Activated naive CD8-positive, alpha-beta T cell treated with anti-CD3 and anti-CD28 coated beads, Interleukin-2, amount 10 ng/mL, durations not matched to agents 7 days and 5 days (primary cell): ENCODE measurements at places on chromosomes 1 and 21. TPM values are rescaled to one million over a fixed set of nuclear protein-coding genes. Genes with fewer than 3 reads are reported as not detected.

DNA sequence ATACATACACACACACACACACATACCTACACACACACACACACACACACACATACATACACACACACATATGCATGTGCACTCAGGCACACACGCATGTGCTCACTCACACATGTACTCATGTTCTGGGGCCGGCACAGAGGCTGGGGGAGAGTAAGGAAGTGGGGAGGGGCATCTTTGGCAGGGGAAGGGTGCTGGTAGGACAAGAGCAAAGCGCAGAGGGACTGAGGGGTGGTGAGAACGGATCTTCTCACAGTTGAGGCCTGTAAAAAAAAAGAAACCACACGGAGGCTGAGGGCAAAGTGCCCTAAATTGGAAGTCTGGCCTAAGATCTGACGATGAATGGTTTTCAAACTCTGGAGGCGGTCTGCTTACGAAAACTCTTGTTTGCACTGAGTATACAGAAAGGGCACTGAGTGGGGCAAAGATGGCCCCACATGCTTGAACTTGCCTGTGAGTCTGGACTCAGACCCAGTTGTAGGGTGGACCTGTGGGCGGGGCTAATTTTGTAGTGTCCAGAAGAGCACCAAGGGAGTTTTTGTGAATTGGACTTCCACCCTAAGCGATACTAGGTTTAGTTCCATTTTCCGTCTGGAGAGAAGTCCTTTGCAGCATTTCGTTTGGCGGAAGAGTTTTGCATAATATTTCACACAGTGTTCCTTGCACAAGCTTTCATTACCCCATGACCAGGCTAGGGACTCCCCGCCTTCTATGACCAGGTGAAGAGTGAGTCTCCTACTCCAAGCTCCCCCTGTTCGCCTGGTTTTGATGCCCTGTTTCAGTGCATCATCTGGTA is 79.3 kb upstream of the LYST start:
- peaks cover 4% of the 10 kb centered on the region for H3K27me3 ChIP-seq
- DNase-seq = no peak
- H3K4me3 ChIP-seq = no peak overlapping the region
- no peaks in the 10 kb centered on the region for H3K36me3 ChIP-seq
- H3K27ac ChIP-seq = peak overlapping the region; percentile 30
- peaks cover 17% of the 10 kb centered on the region for H3K4me1 ChIP-seq

The FAM76A gene
- total RNA-seq = 17.5 TPM

GRCh38 chr1:187842406-187843165 is 1013.8 kb downstream of the PLA2G4A start:
- H3K36me3 ChIP-seq = no peaks in the 10 kb centered on the region
- no peaks in the 10 kb centered on the region for H3K4me1 ChIP-seq
- no peak for DNase-seq
- no peak overlapping the region for H3K4me3 ChIP-seq

DNA sequence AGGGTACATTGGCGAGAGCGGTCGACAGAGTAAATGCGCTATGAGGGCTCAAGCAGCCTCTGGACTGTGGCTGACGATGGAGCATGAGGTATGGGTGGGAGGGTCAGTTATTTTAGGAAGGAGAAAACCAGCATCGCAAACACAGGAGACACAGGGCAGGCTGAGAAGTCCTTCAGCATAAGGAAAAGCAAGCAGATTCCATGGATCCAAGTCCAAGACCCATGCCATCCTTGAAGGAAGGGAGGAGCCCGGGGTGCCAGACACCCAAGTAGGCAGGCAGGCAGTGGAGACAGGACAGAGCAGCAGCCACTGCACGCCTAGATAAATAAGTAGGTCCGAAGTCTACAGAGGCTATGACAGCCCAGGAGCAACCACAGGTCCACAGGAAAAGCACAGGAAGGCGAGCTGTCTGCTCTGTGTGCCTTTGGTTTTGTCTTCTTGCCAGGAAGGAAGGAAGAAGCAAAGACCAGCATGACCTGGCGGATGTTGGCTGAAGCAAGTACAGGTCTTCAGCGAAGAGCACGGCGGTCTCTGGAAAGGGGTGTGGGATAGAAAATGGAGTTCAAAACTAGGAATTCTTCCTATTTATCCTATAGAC is 76.4 kb upstream of the SLC45A1 start:
- no peak overlapping the region for H3K27ac ChIP-seq
- DNase-seq = no peak

DNA sequence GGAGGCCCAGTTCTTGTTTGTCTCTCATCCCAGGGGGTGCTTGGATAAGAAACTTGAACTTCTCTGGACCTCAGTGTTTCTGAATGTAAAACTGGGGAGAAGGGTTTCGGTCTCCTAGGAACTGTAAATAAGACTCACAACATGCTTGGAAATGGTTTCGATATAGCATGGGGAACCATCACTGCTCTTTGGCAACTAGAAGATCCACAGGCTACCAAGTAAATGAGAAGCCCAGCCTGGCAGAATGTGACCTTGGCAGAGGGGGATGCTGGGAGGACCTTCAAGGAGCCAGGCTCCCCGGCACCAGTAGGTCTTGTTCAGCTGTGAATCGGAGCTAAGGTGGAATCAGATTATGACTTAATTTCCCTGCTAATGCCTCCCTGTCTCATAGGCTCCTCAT is 3.7 kb downstream of the ARL8A start:
- H3K4me1 ChIP-seq = peaks cover 22% of the 10 kb centered on the region
- H3K27ac ChIP-seq = no peak overlapping the region
- no peaks in the 10 kb centered on the region for H3K27me3 ChIP-seq
- H3K4me3 ChIP-seq = no peak overlapping the region
- no peaks in the 10 kb centered on the region for H3K36me3 ChIP-seq
- DNase-seq = no peak

DNA sequence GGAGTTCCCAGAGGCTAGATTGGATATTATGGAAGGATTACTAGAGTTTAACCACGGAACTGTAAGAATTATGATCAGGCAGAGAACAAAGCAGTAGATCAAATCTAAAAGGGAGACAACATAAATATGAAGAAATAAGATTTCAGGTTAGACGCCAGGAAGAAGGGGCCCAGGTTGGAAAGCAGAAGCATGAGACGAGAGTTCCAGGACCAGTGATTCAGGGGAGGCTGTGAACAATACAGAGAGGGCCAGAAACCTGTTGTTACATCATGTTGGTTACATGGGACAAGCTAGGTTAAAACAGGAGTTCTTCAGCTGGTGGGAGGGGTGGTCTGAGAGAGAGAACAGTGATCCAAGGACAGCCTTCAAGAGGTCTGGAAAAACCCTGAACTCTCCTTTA is 128.4 kb upstream of the MROH9 start:
- no peak overlapping the region for H3K27ac ChIP-seq
- H3K27me3 ChIP-seq = peaks cover 1% of the 10 kb centered on the region
- no peak for DNase-seq
- H3K4me3 ChIP-seq = no peak overlapping the region
- H3K4me1 ChIP-seq = no peaks in the 10 kb centered on the region
- H3K36me3 ChIP-seq = no peaks in the 10 kb centered on the region

GRCh38 chr21:31618696-31619430 is 40.6 kb upstream of the SOD1 start:
- no peaks in the 10 kb centered on the region for H3K27me3 ChIP-seq
- H3K4me3 ChIP-seq = no peak overlapping the region
- H3K36me3 ChIP-seq = peaks cover 2% of the 10 kb centered on the region
- no peak for DNase-seq

The CRYAA gene
- total RNA-seq = not detected

The KCNH1 gene
- not detected for total RNA-seq

DNA sequence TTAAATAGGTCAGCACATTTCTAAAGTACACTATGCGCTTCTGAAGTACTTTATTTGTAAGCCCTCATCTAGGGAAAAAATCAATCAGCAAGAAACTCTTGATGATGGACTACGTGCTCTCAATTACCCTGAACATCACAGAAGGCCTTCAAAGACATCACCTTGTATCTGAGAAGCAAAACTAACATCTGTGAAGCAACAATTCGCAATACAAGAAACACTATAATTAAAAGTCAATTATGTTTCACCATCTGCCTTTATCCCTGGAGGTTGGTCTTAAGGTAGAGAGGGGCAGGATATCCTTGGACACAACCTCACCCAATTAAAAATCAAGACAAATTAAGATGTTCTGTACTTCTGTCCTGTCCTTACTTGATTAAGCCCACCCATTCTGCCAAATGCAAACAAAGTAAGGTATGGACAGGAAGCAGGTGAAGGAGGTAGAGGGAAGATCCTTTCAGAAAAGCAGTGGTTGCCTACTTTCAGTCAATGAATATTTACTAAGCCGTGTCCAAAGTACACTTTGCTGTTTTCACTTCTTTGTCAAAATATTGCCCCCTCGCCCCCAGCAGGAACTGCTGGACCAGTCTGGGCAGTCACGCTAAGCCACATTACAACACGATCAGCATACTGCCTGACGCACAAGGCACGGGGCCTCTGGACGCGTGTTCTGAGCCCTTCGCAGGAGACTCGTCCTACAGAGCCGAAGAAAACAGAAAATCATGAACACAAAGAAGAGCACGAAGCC is 887 bp downstream of the SLC19A2 start:
- peaks cover 34% of the 10 kb centered on the region for H3K4me1 ChIP-seq
- H3K27me3 ChIP-seq = no peaks in the 10 kb centered on the region
- H3K27ac ChIP-seq = peak overlapping the region; percentile 83
- peak overlapping the region; percentile 87 for H3K4me3 ChIP-seq
- H3K36me3 ChIP-seq = no peaks in the 10 kb centered on the region

The LRIG2 gene
- 15.3 TPM for total RNA-seq

DNA sequence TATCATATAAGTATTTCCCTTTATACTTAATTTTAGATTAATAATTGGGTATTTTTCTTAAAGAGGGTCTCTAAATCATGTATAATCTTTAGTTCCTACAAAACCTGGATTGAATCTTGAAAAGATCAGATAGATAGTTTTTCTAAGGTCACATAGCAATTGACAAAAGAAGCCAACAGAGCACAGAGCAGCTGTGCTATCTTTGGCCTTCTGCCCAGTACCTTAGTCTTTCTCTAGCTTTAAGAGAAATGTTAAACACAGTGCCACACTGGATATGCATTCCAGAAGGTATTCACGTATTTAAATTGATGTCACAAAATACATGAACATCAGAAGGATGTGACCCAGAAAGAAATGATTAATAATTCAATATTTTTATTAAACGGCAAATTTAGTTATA is 86.8 kb downstream of the C21orf91 start:
- H3K4me3 ChIP-seq = no peak overlapping the region
- H3K36me3 ChIP-seq = peaks cover 4% of the 10 kb centered on the region
- peaks cover 2% of the 10 kb centered on the region for H3K4me1 ChIP-seq
- no peak for DNase-seq
- H3K27me3 ChIP-seq = no peaks in the 10 kb centered on the region

The SETD4 gene
- 29.7 TPM for total RNA-seq

DNA sequence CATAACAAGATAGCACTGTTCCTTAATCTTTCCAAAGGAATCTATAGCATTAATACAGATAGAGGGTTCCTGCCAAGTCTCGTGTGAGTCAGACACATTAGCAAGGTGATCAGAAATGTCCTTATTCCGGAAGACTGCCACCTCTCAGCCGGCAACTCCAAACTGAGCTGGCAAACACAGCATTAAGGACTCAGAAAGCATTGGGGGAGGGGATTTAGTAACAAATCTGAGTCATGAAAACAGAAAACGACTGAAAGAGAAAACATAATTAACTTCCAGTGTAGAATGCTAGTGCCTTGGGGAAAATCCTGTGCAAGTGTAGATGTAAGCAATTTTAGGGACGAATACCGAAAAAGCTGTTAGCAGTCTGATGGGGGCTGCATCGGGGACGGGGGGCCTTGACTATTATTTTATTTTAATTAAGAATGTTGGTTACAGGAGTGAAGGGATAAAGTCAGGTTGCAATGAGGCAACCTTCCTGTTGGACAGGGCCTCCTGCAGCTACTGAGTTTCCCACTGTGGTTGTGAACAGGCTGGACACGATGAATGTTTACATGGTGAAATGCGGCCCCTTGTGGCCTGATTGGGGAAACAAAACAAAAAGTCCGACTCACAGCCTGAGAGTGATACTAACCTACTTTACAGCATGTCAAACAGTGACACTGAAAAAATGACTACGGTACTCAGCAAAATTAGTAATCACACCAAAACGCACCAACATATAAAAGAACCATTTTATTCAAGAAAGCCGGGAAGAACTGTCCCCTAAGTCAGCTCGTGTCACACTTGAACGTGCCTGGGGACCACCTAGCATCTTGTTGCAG is 20.7 kb downstream of the MIS18A start:
- no peaks in the 10 kb centered on the region for H3K4me1 ChIP-seq
- H3K4me3 ChIP-seq = no peak overlapping the region
- no peaks in the 10 kb centered on the region for H3K27me3 ChIP-seq
- H3K27ac ChIP-seq = no peak overlapping the region
- no peaks in the 10 kb centered on the region for H3K36me3 ChIP-seq
- peak; percentile 52 for DNase-seq

DNA sequence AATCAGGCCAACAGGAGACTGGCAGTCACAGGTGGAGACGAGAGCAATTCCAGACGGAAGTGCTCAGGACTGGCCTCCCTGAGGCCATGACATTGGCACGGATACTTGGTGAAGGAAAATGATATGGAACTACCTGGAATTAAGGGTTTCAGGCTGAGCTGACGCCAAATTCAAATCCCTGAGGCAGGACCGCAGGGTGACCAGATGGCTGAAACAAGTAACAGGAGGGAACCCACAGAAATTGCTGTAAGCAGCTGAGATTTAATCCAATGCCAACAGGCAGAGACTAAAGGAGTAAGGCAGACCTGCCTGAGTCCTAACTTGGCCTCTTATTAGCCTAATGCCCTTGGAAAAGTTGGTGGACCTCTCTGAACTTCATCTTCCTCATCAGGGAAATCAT is 76.2 kb downstream of the ERG start:
- H3K4me1 ChIP-seq = no peaks in the 10 kb centered on the region
- no peaks in the 10 kb centered on the region for H3K36me3 ChIP-seq
- no peak overlapping the region for H3K4me3 ChIP-seq
- H3K27me3 ChIP-seq = no peaks in the 10 kb centered on the region
- no peak overlapping the region for H3K27ac ChIP-seq

DNA sequence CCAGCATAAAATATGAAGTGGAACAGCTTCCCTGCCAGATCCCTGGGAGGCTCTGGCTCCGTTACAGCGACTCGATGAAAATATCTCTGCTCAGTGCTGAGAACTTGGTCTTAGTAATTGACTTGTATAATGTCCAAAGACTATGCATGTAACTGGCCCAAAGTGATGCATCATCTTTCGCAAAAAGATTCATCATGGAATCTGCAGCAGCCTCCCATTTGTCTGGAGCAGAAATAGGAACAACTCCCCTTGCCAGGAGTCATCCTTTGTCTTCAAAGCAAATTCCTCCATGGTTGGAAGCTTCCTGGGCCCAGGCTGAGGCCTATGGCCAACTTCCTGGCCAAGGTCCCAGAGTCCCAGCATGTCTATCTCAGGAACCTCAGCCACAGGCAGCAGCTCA is 16.9 kb upstream of the SLC6A17 start:
- no peaks in the 10 kb centered on the region for H3K36me3 ChIP-seq
- no peak overlapping the region for H3K4me3 ChIP-seq
- H3K4me1 ChIP-seq = peaks cover 8% of the 10 kb centered on the region
- DNase-seq = no peak
- H3K27ac ChIP-seq = no peak overlapping the region
